Thymus (tissue), 14 donors: ENCODE measurements at places on chromosomes 7 and 10.
A peak's percentile ranks its signal among the peaks of the same experiment; 100 is the strongest.

DNA sequence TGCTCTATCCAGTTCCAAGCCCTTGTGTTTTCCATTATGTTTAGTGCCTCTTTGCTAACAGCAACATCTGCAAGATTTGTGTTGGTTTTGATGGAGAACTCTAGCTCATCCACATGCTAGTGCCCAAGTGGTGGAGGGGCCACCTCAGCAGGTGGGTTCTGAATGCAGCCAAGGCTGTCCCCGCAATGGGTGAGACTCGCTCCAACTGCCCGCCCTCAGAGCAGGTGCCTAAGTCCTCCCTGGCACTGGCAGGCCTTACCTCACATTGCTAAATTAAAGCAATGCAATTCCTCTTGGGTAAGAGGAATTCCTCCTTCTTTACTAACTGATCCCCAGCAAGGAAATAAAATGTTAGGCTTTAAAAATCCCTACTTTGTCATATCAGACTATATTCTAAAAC is 146.8 kb downstream of the ADCY1 start:
- DNase-seq = no peak

DNA sequence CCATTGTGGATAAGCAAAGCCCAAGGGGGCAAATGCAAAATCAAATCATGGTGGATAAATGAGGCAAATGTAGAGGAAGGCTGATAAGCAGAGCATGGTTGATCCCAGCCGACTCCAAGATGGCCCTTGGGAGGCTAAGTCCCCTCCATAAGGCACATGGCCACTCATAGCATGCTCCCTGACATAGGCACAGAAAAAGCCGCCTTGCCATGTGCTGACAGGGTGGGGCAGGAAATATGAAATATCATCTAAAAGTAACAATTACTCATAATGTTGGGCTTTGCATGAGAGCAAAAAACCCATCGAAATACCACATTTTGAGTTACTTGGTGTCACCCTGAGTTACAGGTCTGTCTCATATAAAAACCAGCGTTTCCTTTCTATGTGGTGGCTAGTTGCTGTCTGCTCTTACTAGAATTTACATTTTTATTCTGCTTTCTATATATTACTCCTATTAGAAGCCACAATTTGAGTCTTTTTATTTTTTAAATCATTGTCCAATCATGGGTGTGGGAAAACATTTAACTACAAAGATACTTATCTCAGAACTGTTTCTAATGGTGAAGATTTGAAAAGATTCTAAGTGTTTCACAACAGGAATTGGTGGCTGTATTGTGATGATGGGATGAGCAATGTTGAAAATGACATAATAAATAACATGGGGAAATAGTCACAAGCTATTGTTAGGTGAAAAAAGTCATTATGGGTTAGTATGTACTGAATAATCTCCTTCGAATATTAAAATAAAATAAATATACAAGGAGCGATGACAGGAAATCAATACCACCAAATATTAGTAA is 102.7 kb downstream of the CUBN start:
- no peak for DNase-seq

DNA sequence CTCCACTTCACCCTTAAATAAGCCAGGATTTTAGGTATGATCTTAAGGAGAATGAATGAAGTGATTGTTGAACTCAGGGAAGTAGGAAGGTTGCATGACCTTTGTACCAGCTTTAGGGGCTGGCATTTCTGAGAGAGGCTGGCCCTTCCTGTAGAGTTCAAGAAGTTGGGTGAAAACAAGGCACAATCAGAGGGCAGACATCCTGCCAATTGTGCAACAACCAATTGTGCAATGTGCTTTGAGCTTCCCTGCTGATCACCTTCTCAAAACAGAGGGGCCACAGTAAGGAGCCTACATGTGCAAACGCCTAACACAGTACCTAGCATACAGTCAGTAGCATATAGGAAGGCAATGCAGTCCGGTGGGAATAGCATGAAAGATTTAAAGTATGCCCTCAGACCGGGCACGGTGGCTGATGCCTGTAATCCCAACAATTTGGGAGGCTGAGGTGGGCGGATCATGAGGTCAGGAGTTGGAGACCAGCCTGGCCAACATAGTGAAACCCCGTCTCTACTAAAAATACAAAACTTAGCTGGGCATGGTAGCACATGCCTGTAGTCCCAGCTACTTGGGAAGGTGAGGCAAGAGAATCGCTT is 5.4 kb downstream of the CPVL start:
- DNase-seq = no peak

DNA sequence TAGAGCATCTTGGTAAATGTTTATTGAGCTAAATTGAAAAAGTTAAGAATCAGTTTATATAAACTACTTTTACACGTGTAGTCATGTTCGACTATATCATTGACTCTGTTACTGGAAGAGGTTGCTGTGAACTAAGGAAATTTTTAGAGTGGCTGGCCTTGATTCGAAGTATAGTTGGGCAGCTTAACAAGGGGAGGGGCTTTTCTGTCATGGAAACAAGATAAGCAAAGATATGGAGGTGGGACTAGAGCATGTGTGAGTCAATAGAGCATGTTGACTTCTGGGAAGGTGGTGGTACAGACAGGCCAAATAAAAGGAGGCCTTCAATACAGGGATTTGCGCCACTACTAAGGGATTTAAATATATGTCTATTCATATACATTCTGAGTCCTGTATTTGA is 7.6 kb downstream of the ATP5F1C start:
- no peak for DNase-seq

DNA sequence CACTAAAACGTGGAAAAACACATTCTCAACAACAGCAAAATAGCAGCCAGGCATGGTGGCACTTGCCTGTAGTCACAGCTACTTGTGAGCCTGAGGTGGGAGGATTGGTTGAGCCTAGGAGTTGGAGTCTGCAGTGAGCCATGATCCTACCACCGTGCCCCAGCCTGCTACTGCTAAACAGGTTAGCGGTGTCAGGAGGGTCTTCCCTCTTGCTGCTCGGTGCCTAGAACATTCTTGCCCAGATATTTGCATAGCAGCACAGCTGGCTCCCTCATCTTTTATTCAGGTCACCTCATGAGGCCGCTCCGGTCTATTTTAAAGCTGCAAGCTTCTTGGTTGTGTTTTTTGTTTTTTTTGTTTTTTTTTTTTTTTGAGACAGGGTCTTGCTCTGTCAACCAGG is 2.9 kb upstream of the RABGEF1 start:
- no peak for DNase-seq

- no peak for DNase-seq
These were observed 44.2 kb downstream of the JAZF1 start for GRCh38 chr7:28136420-28136819.

- no peak for DNase-seq
These were observed 212.2 kb downstream of the ETV1 start for GRCh38 chr7:13777242-13777641.

DNA sequence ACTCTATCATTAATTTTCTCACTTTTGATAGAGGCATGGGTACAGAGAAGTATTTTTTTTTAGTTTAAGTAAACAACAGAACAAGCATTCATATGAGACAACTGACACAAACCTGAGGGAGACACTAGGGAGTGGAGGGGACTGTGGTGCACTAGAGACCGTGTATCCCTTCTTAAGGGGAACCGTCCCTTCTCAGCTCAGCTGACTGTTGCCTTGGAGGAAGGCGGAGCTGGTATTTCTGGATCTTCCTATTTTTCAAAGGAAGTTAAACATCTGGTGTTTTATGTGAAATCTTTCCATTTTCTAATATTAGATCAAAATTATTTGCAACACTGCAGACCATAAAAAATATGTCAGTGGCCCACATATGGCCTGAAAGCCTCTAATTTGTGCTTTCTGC is 113.6 kb upstream of the MACROH2A2 start:
- DNase-seq = no peak

GRCh38 chr7:133853706-133854276 is 273.3 kb upstream of the LRGUK start:
- DNase-seq = peak; percentile 23

DNA sequence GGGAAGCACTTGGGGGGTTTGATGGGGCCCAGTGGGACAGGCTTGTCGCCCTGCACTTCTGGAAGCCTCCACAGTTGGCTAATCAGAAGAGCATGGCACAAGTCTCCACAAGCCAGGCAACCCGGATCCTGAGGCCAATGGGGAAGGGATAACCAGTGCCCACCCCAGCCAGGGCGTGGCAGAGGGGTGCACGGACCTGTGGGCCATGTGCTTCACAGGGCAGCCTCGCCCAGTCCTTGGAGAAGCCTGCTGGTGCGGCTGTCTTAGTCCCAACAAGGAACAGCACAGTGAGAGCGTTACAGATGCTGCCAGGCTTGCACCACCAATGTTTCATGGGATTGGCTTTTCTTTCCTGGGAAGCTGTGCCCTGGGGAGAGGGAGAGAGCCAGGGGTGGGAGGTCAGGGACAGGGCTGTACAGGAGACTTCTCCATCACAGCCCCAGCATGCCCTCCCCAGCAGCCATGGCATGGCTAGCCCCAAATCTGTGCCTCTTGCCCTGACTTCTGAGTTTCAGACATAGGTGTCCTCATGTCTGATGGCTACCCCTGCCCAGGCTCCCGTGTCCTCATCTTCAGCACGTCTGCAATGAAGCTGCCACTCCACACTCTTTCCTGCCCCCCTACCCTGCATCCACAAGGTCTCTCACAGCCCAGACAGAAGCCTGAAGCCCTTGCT is 116.0 kb downstream of the PTPN20 start:
- DNase-seq = no peak

DNA sequence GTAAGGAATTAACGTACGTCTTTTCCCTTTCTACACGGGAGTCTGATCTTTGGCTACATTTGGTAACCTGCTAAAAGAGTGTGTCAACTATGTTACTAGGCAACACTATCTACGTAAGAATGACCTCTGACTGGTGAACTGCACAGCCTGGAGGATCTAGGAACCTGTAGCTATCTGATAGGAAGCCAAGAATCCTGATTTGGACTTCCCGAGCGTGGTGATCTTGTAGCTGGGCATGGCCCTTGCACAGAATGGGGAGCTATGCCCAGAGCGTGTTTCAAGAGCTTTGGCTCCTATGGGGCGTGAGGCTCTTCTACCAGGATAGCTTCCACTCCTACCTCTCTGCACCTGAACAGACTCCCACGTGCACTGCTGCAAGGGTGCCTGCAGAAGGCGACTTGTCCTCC is 157.5 kb downstream of the TAX1BP1 start:
- no peak for DNase-seq

DNA sequence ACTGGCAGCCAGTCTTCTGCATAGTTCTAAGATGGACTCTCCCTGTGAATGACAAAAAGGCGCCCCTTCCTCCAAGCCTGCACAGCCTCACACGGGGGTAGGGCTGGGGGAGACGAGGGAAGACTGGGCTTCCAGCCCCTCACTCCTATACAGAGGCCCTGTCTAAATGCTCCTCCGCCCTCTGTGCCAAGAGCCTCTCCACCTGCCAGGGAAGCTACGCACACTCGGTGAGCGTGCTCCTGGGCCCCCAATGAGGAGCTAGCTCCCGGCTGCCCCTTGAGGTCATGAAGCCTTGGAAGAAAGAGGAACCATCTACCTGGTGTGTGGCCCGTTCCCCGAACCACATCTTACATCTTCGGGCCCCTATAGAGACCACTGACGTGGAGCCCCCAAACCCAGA is 54.8 kb downstream of the CRTAC1 start:
- DNase-seq = no peak

DNA sequence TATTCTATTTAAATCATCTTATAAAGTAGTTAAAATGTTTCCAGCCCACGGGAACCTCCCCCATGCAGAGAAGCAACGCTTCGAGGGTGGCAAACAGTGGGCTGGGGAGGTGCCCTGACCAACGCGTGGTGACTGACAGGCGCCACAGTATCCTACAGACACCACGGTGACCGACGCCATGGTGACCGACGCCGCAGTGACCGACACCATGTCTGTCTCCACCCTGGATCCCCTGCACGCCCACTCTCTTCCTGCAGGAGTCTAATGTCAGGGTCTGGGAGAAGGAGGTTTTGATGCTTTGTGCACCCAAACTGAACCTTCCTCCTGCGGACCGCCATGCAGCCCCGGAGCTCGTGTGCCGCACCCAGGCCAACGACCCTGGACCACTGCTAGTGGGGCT is 464.4 kb downstream of the PTPRN2 start:
- no peak for DNase-seq

- no peak for DNase-seq
These were observed 1.6 kb downstream of the NPSR1 start for GRCh38 chr7:34659472-34660075.

- DNase-seq = no peak
These were observed 609.4 kb upstream of the PCDH15 start for GRCh38 chr10:55410415-55410885.

GRCh38 chr7:150586068-150586784 is 19.0 kb downstream of the GIMAP4 start:
- no peak for DNase-seq

DNA sequence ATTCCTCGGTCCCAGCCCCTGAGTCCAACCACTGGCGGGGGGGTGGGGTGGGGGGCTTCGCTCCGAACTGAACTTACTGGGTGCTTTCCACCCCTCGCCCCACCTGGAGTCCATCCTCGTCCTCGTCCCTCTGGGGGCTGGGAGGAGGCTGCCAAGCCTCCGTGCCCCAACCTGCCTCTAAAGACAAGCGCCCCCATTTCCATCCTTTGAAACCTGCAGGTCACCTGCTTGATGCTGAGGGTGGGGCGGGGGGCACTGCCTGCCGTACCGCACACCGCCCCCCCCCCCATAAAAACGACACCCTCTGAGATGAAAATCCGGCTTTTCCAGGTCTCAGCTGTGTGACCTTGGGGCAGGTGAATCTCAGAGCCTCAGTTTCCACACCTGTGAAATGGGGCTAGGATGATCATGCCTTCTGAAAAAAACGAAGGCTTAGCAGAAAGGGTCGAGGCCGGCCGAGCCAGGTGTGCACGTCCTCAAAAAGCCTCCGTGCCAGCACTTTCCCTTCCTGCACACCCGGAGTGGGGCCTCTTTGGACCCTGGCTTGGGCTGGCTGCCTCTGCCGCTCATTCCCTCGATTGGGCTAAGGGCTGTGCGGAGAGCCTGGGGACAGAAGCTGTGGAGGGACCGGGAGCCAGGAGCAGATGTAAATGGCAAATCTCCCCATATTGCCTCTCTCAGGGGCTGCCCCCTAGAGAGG is 967 bp downstream of the ELFN1 start:
- no peak for DNase-seq

GRCh38 chr7:101936223-101936610 is 118.8 kb downstream of the CUX1 start:
- no peak for DNase-seq

DNA sequence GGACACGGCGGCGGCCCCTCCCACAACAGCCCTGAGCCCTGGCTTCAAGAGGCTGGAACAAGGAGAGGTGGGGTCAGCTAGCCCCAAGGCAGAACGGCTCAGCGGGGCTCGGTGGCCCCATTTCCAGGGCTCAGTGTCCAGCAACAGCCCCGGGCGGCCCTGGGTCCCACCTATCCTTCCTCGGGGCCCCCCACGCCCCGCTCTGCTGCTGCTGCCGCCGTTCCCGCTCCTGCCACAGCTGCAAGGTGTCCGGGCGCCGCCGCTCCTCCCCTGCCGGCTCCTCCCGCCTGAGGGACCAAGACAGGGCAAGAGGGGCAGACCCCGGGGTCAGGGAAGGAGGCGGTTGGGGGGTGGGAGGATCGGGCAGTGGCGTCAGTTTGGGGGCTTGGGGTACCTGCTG is 3.4 kb upstream of the SAP25 start:
- DNase-seq = no peak

GRCh38 chr7:108132551-108133265 is 2.5 kb upstream of the LAMB4 start:
- no peak for DNase-seq
